Kidney epithelial cell (primary cell): ENCODE measurements at places on chromosomes 5 and 9. TPM values are rescaled to one million over a fixed set of nuclear protein-coding genes. Genes with fewer than 3 reads are reported as not detected.

The PCDHB14 gene
- 1.5 and 2.9 TPM in 2 replicates for total RNA-seq

- no peak for DNase-seq
These were observed 500.9 kb downstream of the DIRAS2 start for GRCh38 chr9:90141723-90142122.

The TLE1 gene
- total RNA-seq: 63.5 and 64.1 TPM in 2 replicates

- no peak for DNase-seq
These were observed 43.6 kb downstream of the SERINC5 start for GRCh38 chr5:80212171-80212667.

DNA sequence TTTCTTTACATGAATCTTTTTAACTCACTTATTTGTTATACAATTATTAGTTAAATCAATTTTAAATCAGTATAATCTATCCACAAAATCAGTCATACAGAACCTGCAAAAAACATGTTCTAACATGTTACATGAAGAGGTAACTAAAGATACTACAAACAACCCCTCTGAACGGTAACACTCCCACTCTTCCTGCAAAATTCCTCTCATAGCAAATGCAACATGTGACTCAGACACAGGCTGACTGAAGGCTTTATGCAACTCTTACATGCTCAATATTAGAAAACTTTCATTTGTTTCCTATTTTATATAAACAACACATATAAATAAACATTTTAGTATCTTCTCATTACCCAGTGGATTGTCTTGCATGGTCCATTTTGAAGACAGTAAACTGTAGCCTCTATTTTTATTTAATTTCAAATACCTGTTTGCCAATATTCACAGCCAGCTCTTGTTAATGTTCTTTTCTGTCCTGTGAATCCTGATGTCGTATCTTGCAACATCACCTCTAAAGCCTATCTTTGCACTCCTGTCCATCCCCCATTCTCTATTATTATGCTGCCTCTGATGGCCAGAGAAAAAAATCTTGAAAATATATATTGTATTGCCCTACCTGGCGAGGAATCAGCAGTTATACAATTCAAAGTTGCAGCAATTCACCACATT, 100.5 kb upstream of the CCDC152 start:
- DNase-seq: no peak

DNA sequence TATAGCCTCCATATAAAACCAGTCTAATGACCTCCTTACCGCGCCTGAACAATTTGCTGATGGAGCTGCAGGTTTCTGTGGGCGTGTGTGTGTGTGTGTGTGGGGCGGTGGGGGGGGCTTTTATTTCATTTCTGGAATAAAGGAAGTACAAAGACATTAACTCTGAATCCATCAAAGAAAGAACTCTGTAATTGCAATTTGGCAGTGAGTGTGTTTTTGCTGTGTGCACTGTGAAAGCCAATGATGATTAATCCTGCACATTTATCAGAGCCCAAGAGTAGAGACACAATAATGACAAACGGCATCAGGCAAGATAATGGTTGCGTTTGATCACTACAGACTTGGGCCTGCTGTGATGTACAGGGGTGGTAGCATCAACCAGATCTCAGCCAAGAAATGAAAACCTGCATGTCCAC, 29.3 kb upstream of the NDFIP1 start:
- no peak for DNase-seq

The TLX3 gene
- total RNA-seq: 0.14 and 0.58 TPM in 2 replicates

The RFESD gene
- 0.21 and 0.41 TPM in 2 replicates for total RNA-seq
